CD4-positive, CD25-positive, alpha-beta regulatory T cell (primary cell): ENCODE measurements at places on chromosomes 2 and 18.

- DNase-seq: peak; percentile 8
These were observed 807 bp downstream of the GAREM1 start for GRCh38 chr18:32469691-32470459.

DNA sequence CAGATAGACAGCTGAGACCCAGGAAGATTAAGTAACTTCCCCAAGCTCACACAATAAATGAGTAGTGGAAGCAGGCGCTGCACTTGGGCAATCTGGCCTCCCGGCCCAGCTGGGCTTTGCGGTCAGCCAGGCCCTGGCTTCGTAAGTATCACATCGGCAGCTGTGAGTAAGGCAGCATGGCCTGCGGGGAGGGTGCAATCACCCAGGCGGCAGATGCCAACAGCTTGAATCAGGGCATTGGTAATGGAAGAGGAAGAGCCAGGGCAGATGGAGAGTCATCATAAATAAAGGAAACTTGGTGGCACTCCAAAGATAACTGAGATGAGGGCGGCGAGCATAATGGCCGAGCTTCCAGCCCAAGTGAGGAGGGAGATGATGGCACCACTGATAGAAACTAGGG is 217.9 kb upstream of the PID1 start:
- DNase-seq: no peak

GRCh38 chr2:231709981-231710798 is 1.9 kb downstream of the PTMA start:
- peak; percentile 77 for DNase-seq

DNA sequence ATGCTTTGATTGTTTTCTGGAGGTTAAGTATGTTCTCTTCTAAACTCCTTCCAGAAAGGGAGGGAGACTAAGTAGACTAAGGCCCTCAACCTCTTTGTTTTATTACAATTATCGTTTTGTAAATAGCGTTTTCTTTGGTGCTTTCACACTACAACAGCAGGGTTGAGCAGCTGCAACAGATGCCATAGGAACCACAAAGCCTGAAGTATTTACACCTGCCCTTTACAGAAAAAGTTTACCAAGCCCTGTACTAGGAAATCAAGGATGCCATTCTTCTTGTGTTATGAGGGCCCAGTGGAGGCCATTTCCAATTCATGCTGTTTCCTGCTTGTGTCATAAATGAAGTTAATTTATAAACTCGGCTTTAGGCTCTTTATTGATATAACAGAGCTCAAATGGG is 914.8 kb downstream of the DCDC2C start:
- no peak for DNase-seq

- DNase-seq: no peak
These were observed 24.2 kb downstream of the TET3 start for GRCh38 chr2:74008761-74009395.

DNA sequence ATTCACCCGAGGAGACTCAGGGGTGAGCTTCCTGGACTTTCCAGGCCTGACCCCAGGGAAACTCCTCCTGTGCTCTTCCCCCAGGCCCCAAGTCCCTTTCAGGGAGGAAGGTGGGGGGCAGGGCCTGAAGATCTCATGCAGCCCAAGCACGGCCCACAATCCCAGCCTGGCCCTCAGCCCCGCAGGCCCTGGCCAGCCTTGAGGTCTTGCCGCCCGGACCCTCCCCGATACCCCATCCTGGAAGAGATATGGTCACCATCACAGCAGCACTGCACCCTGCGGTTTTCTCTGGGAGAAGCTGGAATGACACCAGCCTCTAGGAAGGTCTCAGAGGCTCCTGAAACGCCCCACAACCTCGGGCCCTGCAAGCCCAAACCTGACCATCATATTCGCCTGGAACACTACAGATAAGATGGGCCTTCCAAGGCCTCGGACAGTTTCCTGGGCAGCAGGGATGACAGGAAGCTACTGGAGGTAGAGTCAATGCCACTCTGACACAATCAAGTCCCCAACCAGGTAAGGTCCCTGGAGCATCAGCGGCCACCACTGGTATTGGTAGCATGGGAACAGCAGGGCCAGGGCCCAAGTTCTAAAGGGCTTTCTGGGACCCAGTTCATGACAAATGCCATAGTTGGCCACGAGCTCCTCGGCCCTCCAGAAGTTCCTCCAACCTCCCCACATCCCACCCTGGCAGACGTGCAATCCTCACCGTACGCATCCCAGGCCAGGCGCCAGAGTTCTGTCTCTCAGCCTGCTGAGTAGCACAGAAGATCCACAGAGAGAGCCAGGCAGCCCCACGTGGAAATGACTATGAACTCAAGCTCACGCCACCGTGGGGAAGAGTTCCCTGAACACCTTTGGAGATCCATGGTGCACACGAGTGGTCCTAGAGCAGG is 8.6 kb downstream of the SDC1 start:
- no peak for DNase-seq
